ENCODE measurements at places on chromosomes 11 and 22. TPM values are rescaled to one million over a fixed set of nuclear protein-coding genes. Genes with fewer than 3 reads are reported as not detected.

DNA sequence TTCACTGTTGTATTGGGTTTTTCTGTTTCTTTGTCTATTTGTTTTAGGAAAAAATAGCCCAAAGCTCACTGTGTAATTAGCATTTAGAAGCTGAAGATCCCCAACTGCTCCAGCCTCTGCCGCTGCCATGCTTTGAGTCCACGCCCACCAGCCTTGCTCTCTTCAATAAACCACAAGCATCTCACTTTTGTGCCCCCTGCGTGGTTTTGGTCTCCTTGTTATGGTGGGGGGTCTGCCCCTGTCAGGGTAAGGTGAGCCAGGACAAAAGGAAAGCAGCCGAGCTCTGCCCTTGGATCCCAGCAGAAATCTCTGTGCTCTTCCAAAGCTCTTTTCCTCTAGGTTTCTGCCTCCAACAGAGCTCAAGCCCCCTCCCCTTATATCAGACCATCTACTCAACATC lies 4.2 kb downstream of the SCGB1A1 start:
- no peak for DNase-seq

- DNase-seq = peak; percentile 91
Measured at GRCh38 chr22:23533328-23533762, 46.7 kb downstream of the IGLL1 start.

GRCh38 chr22:47851586-47851985 lies 1089.1 kb downstream of the TBC1D22A start:
- DNase-seq = no peak

- no peak for DNase-seq
Measured at GRCh38 chr11:74923125-74923524, 25.8 kb downstream of the XRRA1 start.

GRCh38 chr11:32244453-32244852 lies 153.6 kb downstream of the RCN1 start:
- no peak for DNase-seq

DNA sequence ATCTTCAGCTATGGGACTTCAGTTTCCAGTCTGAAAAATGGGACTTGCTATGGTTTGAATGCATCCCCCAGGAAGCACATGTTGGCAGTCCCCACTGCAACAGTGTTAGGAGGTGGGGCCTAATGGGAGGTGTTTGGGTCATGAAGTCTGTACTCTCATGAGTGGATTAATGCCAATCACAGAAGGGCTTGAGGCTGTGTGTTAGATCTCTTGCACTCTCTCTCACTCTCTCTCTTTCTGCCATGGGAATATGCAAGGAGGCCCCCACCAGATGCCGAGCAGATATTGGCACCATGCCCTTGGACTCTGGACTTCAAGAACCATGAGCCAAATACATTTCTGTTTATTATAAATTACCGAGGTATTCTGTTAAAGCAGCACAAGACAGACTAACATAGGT lies 7.8 kb upstream of the AP1B1 start:
- no peak for DNase-seq

DNA sequence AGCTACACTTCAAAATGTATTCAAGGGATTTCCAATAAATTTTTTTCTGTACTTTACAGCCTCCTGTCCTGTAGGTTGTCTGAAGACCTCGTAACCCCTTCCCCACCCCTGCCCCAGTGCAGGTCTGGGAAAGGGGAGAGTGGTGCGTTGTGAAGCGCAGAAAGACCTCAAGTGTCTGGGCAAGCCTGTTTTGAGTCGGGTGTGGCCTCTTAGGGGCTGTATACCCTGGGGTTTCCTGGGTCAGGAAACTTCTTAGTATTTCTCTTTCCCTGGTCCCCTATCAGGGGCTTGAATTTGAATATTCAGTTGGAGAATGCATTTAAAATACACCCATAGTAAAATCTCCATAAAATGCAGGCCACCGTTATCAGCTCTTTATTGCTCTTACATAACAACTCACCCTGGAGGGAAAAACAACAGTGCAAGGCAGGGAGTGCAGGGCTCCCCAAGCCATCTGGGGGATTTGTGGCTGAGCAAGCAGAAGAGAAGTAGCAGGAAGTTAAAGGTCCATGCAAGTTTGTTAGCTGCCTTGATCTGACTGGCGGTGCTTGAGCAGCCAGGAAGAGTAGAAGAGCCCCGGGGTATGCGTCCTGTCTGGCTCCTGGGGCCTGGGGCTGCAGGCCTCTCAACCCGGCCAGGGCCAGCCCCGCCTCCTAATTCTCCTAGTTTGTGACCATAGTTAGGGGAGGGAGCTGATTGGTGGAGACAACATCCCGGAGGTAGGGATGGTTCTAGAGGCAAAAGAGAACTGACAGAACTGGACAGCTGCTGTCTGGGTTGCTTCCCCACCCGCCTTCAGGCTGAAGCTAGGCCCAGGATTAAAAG lies 25.7 kb downstream of the ARHGAP1 start:
- DNase-seq = peak; percentile 92

GRCh38 chr11:97729546-97730272 lies 1291.0 kb upstream of the CNTN5 start:
- DNase-seq = peak; percentile 7

DNA sequence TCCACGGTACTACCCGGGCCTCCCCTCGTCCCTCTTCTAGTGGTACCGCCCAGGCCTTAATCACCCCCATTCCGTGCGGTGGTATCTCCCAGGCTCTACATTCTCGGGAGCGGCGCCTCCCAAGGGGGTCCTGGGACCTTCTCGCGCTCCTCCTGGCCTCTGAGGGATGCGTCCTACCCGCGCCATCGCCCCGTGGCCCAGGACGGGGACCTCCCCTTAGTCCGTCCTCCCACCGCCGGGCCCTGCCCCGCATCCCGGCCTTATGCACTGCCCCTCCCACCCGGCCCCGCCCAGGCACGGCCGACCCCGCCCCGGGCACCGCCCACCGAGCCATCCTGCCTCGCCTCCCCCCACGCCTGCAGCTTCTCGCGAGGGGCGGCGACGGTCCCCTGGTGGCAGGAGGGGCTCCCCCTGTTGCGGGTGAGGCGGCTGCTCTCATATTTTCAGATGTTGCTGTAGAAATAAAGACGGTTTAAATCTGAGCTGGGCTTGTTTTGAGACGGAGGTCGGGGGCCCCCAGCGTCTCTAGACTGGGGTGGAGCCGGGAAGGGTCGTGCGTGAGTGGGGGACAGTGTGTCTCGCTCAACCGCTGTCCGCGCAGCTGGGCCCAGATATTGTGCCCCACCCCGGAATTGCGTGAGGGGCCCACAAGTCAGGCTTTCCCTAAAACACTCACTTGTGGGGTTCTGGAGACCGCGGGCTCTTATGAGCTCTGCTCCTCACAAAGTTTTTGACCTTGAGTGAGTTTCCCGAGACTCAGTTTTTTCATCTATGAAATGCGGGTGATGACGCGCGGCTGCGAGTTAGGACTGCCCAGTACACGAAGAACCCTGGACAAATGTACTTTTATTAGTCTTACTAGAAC lies 828 bp upstream of the RAB1B start:
- DNase-seq = peak; percentile 92

DNA sequence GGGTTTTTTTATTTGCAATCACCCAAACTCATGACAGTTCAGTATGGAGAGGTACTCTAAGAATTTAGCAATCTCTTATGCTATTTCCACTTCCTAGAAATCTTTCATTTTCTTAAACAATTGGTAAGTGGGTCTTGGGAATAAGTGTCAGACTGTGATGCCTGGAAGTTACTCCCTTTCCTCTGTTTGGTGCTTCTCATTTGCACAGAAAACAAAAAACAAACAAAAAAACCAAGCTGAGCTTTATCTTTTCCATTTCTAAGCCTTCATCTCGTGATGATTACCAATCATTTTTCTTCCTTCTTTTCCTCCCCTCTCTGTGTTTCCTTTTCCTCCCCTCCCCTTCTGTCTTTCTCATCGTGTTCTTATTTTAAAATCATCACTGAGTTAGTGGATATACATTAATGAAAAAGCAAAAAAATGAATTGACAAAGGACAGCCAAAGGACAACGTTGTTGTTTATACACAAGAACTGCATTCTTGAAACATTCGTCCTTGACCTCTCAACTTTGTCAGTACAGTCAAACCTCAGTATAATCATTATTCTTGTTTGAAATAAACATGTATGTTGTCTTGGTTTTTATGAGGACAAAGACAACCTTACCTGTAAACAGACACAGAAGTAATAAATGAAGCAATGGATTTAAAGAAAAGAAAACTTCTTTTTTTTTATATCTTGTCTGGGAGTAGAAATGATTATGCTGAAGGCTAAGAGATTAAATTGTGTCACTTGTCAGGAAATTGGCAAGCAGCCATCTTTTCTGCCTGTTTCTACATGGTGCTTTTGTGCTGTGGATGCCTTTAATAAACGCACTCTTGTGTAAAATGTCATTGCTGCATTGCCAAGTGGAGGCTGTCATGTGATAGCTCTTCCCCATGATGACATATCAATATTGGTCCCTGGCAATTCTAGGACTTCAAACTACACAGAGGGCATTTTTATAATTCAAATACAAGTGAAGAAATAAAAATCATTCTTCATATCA lies 803.2 kb upstream of the CCDC90B start:
- no peak for DNase-seq

DNA sequence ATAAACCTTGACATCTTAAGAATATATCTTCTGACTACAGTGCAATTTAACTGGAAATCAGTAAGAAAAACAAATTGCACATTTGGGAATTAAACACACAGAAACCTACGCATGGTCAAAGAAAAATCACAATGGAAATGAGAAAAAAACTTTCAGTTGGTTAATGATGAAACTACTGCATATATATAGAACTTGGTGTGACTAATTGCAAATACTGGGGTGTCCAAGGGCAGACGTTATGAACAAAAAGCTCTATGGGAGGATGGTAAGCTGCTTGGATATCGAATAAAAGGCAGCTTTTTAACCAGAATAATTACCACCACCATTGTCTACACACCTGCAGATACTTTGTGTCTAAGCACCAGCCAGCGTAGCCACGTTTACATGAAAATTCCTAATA lies 791 bp downstream of the GDPD4 start:
- no peak for DNase-seq

GRCh38 chr11:69963533-69964246 lies 114.4 kb upstream of the ANO1 start:
- peak; percentile 27 for DNase-seq

DNA sequence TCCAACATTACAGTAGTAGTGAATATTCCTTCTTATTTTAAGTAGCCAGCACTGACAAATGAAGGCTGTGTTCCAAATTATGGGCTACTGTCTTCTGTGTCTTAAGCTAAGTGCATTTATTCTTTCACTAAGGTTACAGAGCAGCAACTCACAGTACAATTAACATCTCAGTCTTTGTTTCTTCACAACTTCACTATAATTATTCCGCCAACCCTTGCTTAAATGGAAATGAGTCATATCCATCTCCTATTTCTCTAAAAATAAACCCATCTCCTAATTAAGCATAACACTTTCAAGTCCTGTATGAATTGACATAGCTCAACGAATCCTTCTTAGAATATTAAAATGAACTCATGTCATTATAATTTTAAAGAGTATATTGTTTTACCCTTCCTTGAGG lies 6.7 kb downstream of the ETS1 start:
- no peak for DNase-seq

DNA sequence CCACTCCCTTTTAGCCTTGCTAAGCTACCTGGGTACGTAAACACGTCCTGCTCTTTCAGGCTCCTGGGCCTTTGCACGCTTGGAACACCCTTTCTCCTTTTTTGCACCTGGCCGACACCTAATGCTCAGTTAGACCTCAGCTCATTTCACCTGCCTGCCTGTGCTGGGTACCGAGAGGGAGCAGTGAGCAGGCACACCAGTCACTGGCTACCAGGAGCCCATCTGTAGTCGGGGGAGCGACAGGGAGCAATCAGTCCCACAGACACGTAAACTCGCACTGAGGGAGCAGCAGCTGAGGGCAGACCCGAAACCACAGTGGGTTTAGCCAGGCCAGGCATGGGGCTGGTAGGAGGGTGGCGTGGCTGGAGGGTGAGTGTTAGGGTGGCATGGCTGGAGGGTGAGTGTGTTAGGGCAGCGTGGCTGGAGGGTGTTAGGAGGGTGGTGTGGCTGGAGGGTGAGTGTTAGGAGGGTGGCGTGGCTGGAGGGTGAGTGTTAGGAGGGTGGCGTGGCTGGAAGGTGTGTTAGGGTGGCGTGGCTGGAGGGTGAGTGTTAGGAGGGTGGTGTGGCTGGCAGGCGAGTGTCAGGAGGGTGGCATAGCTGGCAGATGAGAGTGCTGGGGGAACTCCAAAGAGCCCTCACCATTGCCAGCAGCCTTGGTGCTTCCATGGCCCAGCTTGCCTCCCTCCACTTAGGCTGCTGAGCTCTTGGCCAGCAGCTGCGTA lies 6.4 kb upstream of the GTSE1 start:
- no peak for DNase-seq

DNA sequence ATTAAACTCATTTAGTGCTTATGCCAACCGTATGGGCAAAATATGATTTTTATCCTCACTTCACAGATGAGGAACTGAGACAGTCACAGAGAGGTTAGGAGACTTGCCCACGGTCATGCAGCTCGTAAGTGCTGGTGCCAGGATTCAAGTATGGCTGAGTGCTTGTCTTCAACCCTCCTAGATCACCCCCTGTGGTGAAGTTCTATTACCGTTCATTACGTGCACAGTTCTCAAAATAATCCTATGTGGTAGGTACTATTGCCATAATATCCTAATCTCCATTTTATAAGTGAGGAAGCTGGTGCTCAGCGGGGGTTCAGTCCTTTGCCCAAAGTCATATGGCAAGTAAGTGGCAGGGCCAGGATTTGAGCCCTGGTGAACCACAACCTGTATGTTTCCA lies 1.5 kb downstream of the MIEF1 start:
- no peak for DNase-seq

- no peak for DNase-seq
Measured at GRCh38 chr11:90916706-90917105, 693.9 kb upstream of the CHORDC1 start.

GRCh38 chr11:126359431-126360048 lies 4.1 kb downstream of the ST3GAL4 start:
- DNase-seq = no peak

- DNase-seq = no peak
Measured at GRCh38 chr11:108491936-108492335, 6.2 kb downstream of the POGLUT3 start.

ILK gene
- 91.0 TPM for total RNA-seq

TRPT1 gene
- total RNA-seq = 40.6 TPM

SCGB1C1 gene
- total RNA-seq = not detected

SMC1B gene
- total RNA-seq = not detected

SCN3B gene
- total RNA-seq = 2.2 TPM

HIRA gene
- 58.3 TPM for total RNA-seq

SYT8 gene
- not detected for total RNA-seq

ADAMTS8 gene
- 16.2 TPM for total RNA-seq

FZD4 gene
- total RNA-seq = 8.9 TPM

OVOL1 gene
- 5.1 TPM for total RNA-seq

TSGA10IP gene
- 2.0 TPM for total RNA-seq

CRYBB3 gene
- total RNA-seq = not detected

OR4C12 gene
- total RNA-seq = not detected

MAJIN gene
- total RNA-seq = not detected

KRTAP5-10 gene
- total RNA-seq = not detected

GP1BB gene
- total RNA-seq = 1.3 TPM

Data from GM23338 (cell line).